ENCODE measurements at places on chromosomes 7 and 10. TPM values are rescaled to one million over a fixed set of nuclear protein-coding genes. Genes with fewer than 3 reads are reported as not detected.

NUTM2A gene
- total RNA-seq: 0.40 TPM

DNA sequence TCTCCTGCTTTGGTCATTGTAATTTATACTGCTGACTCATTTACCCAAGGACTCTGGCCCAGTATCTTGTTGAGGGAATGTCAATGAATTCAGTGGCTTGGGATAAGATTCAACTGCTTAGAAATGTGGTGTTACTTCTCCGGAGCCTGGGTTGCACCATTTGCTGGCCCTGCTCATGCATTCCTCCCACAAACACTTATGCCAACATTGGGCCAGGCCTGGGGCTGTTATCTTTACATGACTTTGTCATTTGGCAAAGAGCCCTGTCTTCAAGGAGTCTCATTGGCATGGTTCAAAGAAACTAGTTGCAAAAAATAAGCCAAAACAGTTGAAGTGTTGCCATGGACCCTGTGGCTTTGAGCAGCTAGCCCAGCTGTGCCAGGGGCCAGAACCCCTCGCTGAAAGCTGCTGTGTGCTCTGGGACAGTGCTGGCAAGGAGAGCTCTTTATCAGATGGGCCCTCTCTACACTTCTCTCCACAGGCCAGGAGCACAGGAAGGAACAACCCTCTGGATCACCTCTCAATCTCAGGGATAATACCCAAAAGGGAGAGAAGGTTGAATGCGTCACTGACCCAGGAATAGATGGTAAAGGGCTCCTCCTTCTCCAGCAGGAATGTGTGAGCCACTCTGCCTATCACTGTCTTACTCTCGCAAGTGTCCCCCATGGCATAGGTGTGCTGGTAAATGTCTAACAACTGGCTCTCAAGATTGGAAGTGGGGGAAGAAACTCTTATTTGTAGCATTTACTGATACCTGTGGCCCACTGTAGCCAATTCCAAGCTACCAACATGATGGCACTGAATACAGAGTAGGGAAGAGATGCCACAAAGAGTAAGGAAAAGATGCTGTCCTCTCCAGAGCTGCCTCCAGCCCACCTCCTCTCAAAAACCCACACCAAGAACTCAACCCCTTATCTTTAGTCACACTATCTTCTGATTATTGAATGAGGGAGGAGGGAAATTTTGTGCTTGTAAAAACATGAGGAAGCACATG, 23.5 kb upstream of the PDE1C start:
- DNase-seq: no peak

SPDYE11 gene
- total RNA-seq: not detected

ADIRF gene
- not detected for total RNA-seq

GRCh38 chr7:12771378-12771877, 84.0 kb downstream of the ARL4A start:
- no peak for DNase-seq

- no peak for DNase-seq
Observed at GRCh38 chr7:29921404-29922010, 68.1 kb downstream of the SCRN1 start.

GRCh38 chr10:65358565-65358964, 1567.3 kb upstream of the LRRTM3 start:
- no peak for DNase-seq

DNA sequence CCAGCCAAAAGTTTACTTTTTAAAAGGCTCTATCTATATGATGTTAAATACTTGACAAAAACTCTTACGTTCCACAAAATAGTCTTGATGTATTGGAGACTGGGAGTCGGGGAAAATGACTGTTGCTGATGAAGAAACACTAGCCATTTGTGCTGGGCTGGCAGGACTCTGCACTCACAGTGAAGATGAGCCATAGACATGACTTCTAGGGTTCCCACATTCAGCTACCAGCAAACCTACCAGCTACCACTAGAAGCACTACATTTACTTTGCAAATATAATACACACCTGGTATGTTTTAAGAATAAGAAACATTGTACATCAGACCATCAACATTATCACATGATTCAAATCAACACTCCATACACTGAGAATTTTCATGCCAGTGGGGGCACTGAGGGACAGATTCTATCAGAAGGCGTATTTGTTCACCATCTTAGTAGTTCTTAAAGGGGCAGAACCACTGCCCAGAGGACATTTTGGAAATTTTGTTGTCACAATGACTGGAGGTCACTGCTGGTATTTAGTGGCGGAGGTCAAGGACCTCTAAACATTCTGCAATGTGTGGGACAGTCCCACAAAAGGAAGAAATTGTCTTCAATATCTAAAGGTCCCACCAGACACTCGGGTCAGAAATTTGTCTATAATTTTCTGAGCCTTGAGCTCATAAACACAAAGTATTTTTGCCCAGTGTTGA, 52.3 kb downstream of the PARD3 start:
- DNase-seq: no peak

DNA sequence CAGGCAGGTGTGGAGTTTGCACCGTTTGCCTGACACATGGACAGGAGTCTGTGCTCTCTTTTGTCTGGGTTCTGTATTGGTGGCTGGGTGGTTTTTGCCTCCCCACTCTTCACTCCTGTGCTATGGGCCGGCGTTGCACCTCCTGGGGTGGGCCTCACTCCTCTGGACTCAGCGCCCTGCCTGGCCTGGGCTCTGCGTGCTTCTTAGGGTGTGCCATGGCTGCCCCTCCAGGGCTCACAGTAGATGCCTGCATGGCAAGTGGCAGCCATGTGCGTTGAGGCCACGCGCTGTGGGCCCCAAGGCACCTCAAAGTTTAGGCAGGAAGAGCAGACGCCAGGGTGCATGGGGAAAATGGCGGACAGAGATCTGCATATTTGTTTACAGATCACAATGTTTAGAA, 319.8 kb downstream of the ADARB2 start:
- no peak for DNase-seq

All from CD8-positive, alpha-beta memory T cell (primary cell).